ENCODE measurements at places on chromosomes 16 and 17.

DNA sequence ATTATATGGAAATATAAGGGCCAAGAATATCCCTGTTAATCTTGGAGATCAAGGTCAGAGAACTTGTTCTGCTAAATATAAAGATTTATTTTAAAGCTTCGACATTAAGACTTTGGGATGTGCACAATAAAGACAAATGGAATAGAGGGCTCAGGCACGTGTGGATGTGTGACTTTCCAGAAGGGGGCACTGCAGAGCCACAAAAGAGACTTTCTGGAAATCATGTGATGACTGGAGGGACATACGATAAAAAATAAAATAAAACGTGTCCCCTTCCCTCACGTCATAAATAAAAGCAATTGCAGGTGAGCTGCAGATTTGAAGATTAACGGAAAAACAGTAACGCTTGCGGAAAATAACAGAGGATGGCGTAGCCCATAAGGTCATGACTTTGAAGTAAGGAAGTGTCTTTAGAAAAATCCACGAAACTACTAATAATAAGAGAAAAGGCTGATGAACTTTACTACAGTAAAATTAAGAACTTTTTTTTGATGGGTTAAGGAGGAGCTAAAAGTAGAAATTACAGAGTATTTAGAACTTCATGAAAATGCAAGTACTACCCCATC is 9.4 kb upstream of the ENGASE start:
- DNase-seq, result no peak

DNA sequence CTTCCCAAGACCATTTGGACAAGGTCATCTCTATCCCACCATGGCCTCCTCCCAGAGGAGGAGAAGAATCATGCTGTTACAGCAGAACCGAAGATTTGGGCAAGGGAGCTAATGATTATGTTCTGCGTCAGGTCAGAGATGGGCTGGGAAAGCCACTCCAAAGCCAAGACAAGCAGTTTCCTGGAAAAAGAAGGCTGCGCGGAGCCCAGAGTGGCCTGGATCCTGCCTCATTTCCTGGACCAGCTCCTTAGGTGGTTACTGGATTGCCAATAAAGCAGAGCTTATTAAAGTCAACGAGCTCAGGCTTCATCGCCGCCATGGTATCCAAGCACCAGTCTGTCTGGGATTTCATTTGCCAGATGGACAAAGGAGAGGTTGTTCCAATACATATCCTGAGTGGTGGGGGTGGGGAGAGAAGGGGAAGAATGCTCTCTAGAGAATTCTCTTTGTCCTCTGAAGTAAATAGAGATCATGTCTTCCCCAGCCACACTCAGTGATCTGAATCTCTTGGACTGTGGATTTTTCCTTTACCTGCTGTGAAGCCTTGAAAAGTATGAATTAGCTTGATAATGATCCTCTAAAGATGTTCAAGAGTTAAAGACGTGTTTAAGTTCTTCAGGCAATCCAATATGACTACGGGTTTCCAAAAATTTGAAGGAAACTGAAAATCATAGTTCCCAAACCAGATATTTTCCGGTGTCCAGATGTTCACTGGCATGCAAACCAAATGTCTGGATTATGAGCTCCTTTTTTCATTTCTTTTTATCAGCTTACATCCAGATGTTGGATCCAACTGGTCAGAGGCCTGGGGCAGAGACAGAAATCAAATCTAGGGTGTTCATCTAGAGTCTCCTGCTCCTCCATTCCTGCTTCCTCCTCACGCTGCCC is 17.7 kb downstream of the PRAC1 start:
- no peak for DNase-seq

DNA sequence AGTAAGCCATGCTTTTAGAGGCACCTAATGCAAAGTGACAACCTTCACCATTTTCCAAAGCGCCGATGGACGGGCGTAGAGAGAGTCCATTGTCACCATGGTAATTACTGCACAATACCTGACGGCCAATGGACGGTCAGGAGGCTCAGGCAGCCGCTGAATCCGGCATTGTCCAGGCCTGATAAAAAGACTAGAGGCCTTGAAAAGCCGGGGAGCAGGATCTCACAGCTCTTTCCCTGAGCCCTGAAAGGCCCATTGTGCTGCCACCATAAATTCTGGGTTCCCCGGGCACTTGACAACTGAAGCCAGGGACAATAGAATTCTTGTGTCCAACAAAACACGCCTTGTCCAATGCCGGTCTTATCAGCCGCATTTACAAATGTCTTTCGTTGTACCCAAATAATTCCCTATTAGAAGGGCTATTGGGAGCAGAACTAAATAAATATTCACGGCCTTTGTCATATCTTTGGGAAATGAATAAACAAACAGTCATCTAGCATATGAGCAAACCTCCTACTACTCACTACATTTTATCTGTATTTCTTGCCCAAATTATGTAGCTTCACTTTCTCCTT is 62.4 kb downstream of the CDH11 start:
- DNase-seq, result no peak

- no peak for DNase-seq
These were observed 20.5 kb upstream of the PABPN1L start for GRCh38 chr16:88886845-88887521.

DNA sequence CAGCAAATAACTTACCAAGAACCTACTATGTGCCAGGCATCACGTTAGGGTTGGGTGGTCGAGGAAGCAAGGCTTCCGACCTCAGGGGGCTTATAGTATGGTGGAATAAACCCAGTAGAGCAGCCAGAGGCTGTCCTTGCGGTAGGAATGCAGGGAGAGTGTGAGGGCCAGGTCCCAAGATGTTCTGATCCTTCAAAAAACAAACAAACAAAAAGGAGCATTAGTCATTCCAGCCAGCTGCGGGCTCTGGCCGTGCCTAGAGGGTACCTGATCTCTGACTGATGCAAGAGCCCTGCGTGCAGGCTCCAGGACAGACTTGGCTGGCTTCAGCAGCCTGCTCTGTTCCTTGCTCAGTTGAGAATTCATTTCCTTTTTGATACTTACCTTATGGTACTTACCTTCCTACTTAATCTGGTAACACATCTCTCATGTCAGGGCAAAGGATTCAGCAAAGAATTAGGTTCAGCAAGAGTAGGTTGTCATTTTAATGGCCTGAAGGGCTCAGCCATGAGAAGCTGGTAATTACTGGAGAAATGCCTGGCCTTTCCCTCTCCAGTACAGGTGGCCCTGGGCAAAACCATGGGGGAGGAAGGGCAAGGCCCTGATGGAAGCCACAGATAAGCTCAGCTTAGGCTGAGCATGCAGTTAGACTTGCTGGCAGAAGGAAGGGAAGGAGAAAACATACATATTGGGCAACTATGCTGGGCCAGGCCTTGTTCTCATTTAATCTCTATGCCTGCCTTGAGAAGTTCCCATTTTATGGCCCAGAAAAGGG is 18.4 kb downstream of the CYB5D2 start:
- DNase-seq, result peak; percentile 22

- no peak for DNase-seq
These were observed 20.5 kb downstream of the ZNF207 start for GRCh38 chr17:32370426-32370825.

DNA sequence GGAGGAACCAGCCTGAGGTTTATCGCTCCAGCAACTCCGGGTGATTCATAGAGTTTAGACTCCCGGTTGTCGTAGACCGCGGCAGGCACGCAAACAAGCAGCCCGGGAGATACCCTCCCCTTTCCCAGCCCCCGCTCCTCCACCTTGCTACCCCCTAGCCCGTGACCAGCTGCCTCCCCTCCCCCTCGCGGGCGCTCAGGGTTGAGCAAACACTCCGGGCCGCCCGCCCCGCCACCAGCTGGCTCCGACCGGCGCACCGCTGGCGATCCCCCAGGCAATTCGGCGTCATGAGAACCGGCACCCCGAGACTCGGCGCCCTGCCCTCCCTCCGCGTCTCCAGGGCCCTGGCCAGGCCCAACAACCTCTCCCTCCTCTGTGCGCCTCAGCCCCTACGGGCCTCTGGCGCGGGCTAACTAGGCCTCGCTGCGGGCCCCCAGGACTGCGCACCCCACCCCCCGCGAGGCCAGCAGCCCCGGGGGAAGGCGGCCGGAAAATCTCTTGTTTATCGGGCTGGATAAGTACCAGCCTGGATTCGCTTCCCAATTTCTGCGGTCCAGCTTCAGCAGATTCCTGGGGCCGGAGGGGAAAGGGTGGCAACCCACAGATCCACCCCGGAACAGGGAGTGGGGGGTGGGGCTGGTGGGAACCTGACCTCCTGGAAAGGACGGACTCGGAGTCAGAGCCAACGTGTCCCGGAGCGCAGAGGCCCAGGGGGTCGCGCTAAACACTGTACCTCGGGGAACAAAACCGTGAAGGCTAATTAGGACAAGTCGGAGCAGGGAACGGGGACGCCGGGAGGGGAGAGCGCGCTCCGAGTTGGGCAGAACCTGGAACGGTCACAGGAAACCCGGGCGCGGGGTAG is 951 bp upstream of the GPRC5C start:
- DNase-seq, result no peak

GRCh38 chr16:75271441-75272096 is 20.1 kb upstream of the BCAR1 start:
- DNase-seq, result no peak

GRCh38 chr16:84044118-84044488 is 1.5 kb upstream of the SLC38A8 start:
- DNase-seq, result no peak

All from HS-5 (cell line).